Neural crest cell (in vitro differentiated cells): ENCODE measurements at places on chromosomes 12 and 14.

DNA sequence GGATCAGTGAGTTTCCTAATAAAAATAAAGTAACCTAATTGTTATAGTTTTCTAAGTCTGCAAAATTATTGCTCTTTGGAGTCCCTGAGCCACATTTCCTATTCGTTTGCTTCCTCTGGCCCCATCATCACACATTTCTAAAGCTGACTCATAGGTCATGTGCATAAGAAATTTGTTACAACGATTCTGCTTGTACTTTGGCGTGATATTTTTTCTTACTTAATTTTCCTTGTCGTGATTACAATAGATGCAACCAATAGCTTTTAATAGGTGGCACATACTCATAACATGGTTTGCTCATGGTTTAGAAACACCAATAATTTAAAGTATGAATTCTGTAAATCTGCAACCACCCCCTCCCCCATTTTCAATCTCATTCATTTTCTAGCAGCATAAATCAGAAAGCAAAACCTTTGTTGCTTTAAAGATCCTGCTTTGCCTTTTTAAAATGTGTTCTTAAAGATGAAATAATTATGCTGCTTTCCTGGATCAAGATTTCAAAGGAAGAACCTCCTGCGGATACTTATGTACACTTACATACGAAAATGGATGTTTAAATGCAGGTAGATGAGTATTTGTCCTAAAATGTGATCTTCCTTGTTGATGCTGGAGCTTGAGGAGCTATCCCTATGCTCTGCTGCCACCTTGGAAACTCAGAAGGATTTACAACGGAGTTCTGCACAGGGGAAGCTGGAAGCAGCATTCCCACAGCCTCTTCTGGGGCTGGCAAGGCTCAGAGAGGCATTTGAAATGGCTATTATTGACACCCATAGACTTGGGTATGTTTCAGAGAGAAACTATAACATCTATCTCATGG, 1.7 kb upstream of the FLRT2 start:
- no peak overlapping the region for H3K27ac ChIP-seq
- H3K36me3 ChIP-seq, result no peaks in the 10 kb centered on the region
- peaks cover 57% of the 10 kb centered on the region for H3K27me3 ChIP-seq

- no peaks in the 10 kb centered on the region for H3K36me3 ChIP-seq
- H3K27ac ChIP-seq, result no peak overlapping the region
- H3K27me3 ChIP-seq, result peaks cover 8% of the 10 kb centered on the region
- H3K4me1 ChIP-seq, result no peaks in the 10 kb centered on the region
- H3K4me3 ChIP-seq, result no peak overlapping the region
These were observed 274.7 kb downstream of the SEC23A start for GRCh38 chr14:38828183-38828827.

DNA sequence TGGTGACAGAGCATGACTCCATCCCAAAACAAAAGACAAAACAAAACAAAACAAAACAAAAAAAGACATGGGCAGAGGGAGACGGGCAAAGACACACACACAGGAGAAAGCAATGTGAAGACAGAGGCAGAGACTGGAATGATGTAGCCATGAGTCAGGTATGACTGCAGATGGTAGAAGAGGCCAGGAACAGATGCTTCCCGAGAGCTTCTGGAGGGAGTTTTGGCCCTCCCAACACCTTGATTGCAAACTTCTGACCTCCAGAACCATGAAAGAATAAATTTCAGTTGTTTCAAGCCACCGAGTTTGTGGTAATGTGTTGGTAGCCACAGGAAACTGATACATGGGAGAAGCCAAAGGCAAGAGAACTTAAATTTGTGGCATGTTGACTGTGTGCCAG, 27.1 kb downstream of the VWF start:
- DNase-seq, result no peak
- no peak overlapping the region for H3K4me3 ChIP-seq
- H3K27me3 ChIP-seq, result no peaks in the 10 kb centered on the region
- no peaks in the 10 kb centered on the region for H3K4me1 ChIP-seq
- H3K36me3 ChIP-seq, result no peaks in the 10 kb centered on the region
- no peak overlapping the region for H3K27ac ChIP-seq

DNA sequence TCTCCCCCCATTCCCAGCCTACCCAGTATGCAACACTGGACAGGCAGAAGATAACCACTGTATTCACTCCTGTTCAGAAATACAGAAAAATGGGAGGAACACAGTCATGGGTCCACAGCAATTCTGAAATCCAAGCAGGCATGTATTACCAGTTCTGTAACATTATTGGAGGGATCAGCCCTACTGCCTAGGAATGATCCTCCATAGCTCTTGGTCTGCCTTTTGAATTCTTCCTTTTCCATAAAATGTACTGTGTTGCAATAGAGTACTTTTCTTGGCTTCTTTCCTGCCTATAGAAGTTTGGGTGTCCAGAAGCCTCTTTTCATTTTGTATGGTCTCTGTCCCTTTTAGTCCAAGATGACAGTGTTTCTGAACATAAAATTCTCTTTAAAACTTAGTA, 46.5 kb downstream of the SPATS2 start:
- H3K4me3 ChIP-seq, result no peak overlapping the region
- DNase-seq, result no peak
- peaks cover 5% of the 10 kb centered on the region for H3K36me3 ChIP-seq
- H3K27me3 ChIP-seq, result no peaks in the 10 kb centered on the region

- peaks cover 9% of the 10 kb centered on the region for H3K27me3 ChIP-seq
- no peaks in the 10 kb centered on the region for H3K4me1 ChIP-seq
- H3K4me3 ChIP-seq, result no peak overlapping the region
- H3K36me3 ChIP-seq, result no peaks in the 10 kb centered on the region
- H3K27ac ChIP-seq, result no peak overlapping the region
- DNase-seq, result no peak
These were observed 11.5 kb downstream of the CBLN3 start for GRCh38 chr14:24417832-24418491.
